ENCODE measurements at places on chromosomes 7 and 10.

DNA sequence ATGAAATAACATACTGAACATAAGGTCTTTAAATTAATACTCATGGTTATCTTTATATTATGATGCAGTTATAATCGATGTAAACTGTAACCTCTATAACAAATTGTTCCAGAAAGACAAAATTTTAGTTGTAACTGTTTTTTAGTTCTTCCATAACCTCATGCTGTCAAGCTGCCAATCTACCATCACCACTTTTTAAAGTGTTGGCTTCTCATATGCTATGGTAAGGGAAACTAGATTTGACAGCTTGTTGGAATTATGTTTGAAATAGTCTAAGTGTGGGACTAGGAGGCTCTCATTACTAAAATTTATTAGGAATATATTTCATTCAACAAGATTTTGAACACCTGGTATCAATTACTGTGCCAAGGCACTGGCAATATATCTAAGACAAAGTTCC is 105.4 kb downstream of the NRBF2 start:
- DNase-seq: no peak

- DNase-seq: no peak
These were observed 21.4 kb upstream of the CNPY1 start for GRCh38 chr7:155567646-155568332.

DNA sequence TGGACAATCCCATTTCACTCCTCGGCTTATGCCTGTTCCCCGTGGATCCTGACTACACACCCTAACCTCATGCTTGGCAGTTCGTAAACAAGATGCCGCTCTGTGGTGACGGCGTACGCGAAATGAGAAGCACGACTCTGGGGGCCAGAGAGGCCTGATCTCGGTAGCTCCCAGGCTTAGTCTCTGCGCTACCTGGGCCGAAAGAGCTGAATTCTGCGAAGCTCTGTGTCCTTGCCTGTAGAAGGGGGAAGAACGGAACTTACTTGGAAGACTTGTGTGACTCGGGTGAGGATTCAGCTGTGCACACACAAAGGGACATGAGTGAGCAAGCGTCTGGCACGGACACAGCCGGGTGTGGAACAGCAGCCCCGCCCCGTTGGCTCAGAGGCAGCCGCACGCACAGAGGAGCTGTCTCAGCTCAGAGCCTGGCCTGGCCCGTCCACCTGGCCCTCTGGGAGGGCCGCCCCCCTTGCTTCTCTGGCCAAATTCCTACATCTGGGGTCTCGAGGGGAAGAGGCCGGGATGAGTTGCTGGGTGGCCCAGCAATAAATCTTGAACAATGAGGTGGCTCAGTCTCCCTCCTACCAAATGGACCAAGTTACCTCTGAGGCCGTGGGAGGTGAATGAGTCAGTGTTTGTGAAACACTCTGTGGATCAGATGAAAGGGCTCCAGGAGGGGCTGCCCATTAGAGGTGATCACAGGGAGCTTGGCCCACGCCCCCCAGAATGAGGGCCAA is 83.8 kb downstream of the PDGFA start:
- DNase-seq: no peak

DNA sequence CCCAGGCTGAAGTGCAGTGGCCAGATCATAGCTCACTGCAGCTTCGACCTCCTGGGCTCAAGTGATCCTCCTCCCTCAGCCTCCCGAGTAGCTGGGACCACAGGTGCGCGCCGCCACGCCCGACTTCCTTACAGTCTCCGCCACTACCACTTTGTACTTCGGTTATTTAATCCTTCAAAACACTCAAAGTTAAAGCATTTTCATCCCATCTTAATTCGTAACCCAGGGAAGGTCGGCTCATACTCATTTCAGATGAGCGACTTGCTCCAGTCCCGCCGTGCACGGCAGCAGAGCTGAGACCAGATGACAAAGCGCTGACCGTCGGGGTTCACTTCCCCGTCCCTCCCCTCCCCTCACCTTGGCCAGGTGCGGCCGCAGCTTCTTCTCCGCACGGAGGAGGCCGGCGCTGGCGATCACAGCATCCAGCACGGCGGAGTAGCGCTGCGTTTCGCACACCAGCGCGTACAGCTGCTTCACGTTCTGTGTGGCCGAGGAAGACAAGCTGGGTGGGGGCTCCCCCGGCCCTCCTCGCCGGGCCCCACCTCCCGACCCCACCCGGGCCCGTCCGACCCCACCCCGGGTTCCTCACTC is 457 bp downstream of the NSUN5 start:
- DNase-seq: no peak

DNA sequence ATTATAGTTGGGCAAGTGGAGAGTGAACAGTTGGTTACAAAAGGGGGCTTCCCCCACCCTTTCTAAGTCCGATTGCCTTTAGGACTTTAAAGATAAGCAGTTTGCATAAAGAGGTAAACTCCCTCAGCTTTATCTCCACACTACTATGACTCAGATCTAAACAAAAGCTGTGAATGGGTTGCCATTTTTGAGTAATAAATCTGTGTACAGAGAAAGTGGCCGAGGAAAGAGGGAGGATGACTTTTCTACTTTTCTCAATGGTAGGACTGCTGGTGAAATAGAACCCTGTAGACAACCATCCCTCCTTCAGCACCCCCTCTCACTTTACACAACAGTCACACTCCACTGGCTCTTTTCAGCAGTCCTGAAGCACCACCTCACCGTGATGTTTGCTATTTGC is 71.2 kb downstream of the DNMBP start:
- no peak for DNase-seq

- no peak for DNase-seq
These were observed 127.9 kb downstream of the TCERG1L start for GRCh38 chr10:131183546-131184045.

DNA sequence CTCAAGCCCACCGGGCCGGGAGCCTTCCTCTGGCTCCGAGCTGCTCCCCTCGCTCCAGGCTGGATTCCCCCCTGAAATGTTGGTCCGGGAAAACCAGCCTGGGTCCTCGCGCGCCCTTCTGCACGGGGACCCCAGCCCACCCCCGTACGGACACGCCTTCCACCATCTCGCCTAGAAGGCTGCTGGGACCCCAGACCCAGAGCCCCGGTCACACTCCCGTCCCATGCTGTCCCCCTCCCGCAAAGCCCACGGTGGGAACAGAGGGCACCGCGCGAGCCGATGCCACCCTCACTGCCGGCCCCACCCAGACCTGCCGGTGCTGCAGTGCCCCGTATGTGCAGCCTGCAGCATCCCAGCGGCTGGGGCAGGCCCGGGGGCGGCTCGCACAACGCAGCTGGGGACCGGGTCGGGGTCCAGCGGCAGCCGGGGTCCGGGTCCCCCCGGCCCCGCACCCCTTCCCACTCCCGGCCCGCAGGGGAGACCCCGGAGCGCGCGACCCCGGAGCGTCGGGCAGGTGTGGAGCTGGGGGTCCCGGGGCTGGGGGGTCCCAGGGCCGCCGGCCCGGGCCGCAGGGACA is 871 bp downstream of the SPOCK2 start:
- no peak for DNase-seq

GRCh38 chr7:129367349-129367699 is 66.9 kb upstream of the STRIP2 start:
- no peak for DNase-seq

DNA sequence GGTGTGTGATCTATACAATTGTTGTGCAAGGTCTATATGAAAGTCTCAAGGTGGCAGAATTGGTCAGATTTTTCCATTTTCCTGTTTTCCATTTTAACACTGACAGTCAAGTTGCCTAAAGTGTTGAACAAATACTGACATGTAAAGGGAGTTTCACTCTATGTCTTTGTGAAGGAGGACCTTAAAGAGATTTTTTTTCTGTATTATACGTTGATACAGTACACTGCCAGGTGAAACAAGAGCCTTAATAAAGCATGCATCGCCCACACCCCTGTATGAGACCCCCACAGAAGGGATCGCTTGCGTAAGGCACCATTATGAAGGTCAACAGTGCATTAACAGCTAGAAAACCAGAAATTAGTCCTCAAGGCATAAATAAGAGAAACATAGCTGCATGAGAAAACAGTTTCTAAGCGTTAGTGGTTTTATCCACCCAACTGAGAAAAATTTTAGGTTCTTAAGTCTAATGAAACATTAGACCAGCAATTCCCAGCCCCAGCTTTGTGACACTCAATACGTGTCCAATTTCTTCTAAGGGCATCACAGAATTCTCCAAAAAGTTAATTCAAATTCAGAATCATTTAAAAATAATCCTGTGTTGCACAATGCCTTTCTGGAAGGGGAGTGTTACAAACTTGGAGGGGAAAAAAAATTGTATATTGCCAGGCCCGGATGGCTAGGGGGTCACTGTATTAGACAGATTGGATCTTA is 6.9 kb downstream of the KLF6 start:
- DNase-seq: no peak

DNA sequence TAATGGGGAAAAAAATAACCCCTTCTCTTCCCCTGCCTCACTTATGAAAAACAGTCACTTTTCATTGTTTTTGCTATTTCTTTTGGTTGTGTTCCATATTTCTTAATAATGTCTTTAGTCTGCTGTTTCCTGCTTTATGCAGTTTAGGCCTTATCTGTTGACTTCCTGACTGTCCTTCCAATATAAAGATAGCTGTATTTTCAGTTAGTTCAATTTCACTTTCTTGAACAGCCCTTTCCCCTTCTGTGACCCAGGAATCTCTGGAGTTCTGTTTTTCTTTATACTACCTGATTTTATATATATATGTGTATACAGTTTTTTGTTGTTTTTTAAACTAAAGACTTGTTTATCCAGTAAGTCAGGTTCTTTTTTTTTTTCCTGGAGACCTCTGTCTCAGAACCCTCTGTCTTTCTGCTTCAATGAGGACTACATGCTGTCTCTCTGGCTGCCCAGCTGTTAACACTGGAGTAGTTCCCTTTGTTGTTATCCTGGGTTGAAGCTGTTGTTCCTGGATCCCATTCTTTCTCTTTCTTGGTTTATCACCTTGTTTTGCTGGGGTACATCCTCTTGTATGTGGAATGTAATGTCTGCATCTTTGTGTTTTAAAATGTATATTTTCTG is 87.2 kb downstream of the GSDME start:
- no peak for DNase-seq

DNA sequence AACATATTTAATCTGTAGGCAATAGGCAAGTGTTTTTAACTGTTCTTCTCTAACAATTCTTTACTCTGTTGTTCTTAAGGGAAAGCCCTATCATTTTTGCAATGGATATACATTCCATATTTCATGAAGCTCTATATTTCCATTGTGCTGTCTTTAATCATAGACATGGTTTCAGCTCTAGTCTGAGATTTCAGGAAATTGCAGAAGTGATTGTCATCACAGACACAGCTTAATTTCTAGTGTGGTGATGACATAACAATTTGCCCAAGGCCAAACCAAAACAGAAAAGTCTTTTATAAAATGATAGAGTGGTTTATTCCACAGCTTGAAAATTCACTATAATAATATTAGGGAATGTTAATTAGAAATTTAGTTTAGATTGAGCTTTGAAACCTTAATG is 494.1 kb upstream of the SEMA3A start:
- DNase-seq: no peak

- no peak for DNase-seq
These were observed 118.5 kb downstream of the LYZL1 start for GRCh38 chr10:29407280-29407858.

DNA sequence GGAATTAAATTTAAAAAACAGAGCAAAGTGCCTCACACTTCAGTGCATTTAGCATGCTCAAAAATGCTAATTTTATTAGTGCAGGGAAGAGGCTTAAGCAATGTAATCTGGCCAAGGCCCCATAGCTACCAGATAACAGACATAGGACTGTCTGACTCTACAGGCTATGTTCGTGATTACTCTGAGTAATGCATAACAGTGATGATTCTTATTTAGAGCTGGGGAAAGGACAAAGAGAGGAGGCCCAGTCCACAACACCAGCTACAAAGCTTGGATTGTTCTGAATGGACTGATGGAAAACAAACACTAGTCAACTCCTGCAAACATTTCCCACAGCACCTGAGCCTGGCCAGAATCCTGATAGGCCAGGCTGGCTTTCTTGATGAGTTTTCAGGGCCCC is 8.4 kb upstream of the CH25H start:
- DNase-seq: no peak

- peak; percentile 61 for DNase-seq
These were observed 15.2 kb upstream of the PPP2R2D start for GRCh38 chr10:131885391-131886165.

- no peak for DNase-seq
These were observed 124.9 kb downstream of the CYP26A1 start for GRCh38 chr10:93198401-93199131.
